ENCODE measurements at places on chromosomes 6 and 20.

- no peak for DNase-seq
These were observed 113.0 kb upstream of the CEP162 start for GRCh38 chr6:84340422-84340821.

- no peak for DNase-seq
These were observed 47.5 kb downstream of the CNBD2 start for GRCh38 chr20:36015806-36016403.

GRCh38 chr6:129832299-129832698, 28.8 kb downstream of the TMEM244 start:
- no peak for DNase-seq

DNA sequence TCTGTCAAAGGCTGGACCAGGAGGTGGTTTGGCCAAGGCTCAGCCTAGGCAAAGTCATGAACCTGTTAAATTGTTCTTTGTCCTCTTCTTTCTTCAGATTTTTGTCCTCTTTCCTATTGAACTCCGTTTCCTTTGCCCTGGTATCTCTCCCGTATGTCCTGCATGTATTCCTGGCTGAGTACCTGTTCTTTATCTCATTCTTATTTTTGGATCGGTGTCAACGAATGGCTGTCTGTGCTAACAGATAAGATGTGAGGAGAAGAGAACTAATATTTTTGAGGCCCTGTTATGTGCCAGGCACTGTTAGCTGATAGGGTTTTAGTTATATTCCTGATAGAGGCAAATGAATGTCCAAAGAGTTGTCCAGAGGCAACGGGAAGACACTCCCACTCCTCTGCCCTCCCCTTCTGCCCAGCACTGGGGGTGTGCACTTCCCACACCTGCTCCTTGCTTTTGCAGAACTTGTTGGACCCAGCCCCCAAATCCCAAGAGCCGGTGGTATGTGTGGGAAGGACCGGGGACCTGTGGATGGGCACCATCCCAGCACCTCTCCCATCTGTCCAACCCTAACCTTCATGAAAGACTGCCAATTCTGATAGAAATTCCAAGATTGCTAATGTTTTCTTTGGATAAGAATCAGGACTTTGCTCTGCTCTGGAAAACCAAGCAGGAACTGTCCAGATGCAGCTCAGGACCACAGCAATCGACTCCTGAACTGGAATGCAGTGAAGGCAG, 20.6 kb downstream of the MMP24OS start:
- DNase-seq = no peak

DNA sequence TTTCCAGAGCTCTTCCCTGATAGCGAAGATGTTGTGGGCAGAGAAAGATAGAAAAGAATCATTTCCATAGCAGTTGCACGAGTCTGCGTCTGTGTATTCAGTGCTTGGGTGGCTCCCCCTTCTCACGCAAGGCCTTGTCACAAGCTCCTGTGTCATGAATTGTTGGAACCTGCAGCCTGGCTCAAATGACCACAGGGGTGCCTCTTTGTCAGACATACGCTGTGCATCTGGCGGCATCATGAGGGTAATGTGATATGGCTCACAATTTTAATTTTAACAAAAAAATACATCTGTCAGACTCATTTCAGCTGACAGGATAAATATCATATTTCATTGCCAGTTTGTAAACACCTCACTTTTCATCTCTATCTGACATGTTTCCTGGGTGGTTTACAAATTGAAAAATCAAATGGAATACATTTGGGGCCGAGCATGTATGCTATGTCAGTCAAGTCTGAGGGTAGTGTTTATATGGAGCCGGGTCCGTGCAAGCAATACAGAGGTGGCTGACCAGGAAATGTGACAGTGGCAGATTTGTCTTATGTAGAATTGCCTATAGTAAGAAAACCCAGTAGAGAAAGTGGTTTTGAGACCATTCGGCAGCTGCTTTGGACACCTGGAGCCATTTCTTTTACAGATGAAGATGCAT, 90.9 kb downstream of the CAP2 start:
- DNase-seq = no peak

DNA sequence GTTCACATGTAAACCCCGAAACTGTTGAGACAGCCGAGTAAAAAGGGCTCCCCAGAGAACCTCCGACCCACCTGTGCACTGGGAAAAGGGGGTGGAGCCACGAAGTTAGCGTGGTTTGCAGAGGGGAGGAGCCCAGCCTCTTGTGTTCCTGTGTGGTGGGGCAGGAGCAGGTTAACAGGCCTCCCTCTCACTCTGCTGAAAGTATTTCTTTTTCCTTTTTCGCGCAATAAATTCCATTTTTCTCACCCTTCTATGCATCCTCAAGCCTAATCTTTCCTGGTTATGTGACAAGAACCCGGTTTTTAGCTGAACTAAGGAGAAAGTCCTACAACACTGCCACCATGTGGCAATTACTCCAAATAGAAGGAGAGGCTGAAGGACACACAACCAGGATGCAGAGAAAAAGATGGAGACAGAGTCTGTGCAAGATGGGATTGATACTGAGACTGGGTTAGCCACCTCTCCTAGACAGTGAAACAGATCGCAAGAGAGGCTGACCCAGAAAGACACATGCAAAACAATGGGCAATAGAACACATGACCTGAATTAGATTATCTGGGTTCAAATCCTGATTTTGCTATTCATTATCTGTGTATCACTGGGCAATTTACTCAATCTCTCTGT, 168.7 kb upstream of the PRSS16 start:
- no peak for DNase-seq

GRCh38 chr6:5108068-5108467, 22.9 kb downstream of the PPP1R3G start:
- no peak for DNase-seq

- DNase-seq = no peak
These were observed 190.0 kb downstream of the C6orf118 start for GRCh38 chr6:165119231-165120020.
